ENCODE measurements at places on chromosomes 6 and 20. TPM values are rescaled to one million over a fixed set of nuclear protein-coding genes. Genes with fewer than 3 reads are reported as not detected.
A peak's percentile ranks its signal among the peaks of the same experiment; 100 is the strongest.

GRCh38 chr20:11979306-11979990 is 61.8 kb downstream of the BTBD3 start:
- peak; percentile 12 for DNase-seq

GRCh38 chr20:13870170-13870748 is 85.4 kb downstream of the NDUFAF5 start:
- peak; percentile 37 for DNase-seq

- peak; percentile 92 for DNase-seq
Measured at GRCh38 chr6:150599199-150600009, at the start of gene PLEKHG1. Gene PLEKHG1, plus strand, starts transcription at chr6:150599885. Its CDS starts 133,797 bp downstream, at chr6:150733682.

DNA sequence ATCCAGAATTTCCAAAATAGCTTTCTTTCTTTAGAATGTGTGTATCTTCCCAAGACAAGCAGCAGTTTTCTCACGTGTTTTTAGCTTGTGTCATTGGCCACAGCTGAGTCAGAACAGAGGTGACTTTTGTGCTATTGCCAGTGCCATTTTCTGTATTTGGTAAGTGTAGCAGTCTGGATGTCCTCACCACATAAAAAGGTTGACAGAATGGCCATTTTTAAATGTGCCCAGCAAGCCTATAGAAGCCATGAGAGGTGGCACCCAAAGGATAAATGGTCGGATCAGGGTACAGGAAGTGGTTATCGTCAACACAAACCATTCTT is 269.5 kb upstream of the HSF2 start:
- no peak for DNase-seq

- peak; percentile 83 for DNase-seq
Measured at GRCh38 chr20:25865715-25866656, 169.3 kb upstream of the ZNF337 start.

DNA sequence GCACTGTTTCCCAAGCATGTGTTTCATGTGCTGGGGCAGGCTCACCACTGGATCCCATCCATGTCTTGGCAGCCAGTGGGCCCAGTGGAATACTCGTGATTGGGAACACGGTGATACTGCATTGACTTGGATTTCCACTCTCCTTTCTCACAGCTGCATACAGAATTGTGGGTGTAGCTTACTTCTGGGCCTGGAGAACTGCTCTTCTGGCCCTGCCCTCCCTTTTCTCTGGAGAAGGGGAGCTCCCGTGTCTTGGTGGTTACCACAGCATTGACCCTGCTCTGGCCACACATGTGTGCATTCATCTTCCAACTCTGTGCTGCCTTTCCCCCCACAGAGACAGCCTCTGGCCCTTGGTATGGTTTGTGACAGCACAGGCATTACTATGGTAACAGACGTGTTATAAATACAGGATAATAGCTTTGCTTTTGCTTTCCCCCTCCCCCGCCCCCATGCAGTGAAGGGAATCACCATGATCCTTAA is 21.6 kb downstream of the SOBP start:
- no peak for DNase-seq

DNA sequence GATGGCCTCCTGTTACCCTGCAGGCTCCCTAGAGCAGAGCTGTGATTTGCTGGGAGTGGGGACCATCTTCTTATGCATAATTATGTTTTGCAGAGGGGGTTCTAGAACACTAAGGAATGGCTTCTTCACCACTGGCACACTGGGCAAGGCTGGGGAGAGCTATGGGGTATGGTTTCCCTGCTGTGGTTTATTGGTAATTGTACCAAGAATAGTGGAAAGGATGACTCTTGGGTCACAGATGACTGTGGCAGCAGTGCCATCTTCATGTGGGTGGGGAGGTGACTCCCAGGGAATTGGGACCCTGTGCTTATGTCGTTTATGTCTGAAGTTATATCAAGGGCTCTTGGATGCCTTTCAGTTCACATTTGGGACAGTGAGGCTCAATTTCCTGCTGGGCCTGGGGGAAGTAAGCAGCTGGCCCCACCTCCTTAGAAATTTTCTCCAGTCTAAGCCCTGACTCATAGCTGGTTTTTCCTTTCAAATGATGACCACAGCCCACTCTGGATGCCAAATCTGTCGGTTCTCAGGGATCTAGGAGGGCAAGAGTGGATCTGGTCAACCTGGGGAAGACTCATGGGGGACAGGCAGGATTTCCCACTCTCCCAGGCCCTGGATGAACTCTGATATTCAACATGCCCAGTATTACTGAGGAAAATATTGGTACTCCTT is 230.8 kb downstream of the LRFN2 start:
- no peak for DNase-seq

DNA sequence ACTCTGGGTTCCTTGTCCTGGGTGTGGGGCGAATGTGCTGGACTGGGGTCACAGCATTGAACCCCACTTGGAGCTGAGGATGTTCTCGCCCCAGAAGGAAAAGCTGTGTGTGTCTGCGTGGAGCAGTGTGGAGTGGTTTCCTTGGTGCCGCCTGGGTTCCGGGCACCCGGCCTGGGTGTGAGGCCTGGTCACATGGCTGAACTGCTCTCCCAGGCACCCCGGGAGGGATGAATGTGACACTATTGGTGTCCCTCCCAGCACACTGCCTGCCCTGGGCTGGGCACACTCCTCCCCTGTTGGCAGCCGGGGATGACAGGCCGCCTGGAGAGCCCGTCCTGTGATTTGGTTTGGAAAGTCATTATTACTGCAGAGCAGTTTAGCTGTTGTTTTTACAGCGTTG is 12.3 kb downstream of the MYT1 start:
- peak; percentile 79 for DNase-seq

DNA sequence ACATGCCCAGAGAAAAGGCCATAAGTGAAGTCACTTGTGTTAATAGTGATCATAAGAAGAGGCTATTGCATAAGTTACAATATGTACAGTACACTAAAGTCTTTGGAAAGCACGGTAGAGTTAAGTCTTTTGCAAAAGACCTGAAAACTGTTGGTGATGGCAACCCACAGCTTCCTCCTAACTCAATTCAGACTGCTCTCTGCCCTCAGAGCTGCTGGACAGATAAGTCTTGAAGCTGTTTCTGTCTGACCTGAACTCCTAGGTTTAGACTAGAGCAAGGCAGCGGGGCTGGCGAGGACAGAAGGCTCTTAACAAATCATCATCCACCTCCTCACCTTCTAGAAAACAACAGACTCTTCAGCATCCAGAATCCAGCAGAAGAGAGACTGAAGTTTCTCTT is 125.4 kb downstream of the CD24 start:
- DNase-seq = no peak

Gene THBS2
- total RNA-seq = 13.3 TPM

Gene DCDC2
- total RNA-seq = 0.18 TPM

Gene TUBB2B
- total RNA-seq = 1,848 TPM

GRCh38 chr20:40294175-40294574 is 394.9 kb downstream of the MAFB start:
- DNase-seq = no peak

GRCh38 chr6:142941018-142941417 is 4.0 kb downstream of the HIVEP2 start:
- DNase-seq = no peak

- DNase-seq = no peak
Measured at GRCh38 chr6:113381959-113382358, 475.2 kb upstream of the MARCKS start.

DNA sequence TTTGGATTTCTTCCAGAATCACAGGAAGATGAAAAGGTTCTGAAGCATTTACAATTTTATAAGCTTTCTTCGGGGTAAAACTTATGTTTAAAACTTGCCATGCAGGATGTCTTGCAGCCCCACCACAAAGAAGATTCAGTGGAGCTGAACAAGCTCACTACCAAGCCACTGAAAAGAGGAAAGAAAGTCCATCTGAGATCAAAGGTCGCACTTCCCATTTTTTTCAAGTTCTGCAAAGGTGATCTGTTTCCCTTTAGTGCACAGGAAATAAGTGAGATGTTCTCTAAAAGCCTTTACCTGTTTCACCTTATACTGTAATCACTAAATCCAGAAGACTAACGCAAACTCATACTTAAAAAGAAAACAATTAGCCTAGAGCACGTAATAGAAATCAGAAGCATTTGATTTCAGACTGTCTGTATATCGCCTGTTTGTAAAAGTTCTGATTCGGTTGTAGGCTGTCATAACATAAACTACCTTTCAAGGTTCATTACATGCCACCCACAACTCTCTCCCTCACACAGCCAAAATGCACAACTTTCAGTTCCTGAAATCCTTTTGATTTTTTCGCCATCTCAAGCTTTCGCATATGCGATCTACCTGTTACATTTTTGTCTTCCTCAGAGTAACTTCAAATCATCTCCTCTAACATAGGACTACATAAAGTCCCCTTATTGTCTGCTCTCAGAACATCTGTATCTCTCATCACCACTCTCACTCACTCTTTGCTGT is 1.8 kb downstream of the ECHDC1 start:
- no peak for DNase-seq

Gene MAS1
- under 0.01 TPM for total RNA-seq

DNA sequence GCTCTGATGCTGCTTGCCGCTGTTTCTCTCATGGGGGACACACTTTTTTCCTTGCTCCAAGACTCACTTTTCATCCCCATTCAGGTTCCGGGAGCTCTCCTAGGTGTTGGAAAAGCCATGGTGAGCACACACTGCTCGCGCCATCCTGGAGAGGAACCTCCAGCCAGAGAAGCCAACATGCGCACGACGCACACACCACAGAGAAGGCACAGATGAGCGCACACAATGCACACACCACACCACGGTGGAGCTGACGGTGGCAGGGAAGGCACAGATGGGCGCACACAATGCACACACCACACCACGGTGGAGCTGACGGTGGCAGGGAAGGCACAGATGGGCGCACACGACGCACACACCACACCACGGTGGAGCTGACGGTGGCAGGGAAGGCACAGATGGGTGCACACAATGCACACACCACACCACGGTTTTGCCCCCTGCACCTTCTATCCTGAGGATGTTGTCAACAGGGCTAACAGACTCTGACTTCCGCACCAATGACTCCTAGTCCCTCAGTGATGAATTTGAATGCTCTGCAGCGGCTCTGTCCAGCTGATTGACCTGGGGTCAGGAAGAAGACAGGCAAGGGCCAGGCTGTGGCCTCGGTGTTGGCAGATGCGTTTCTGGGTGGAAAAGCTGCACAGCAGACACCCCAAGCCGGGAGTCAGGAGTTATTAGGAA is 154.7 kb downstream of the ERMARD start:
- no peak for DNase-seq

Gene LY6G6C
- not detected for total RNA-seq

GRCh38 chr6:44411141-44411540 is 23.6 kb downstream of the CDC5L start:
- DNase-seq = no peak

Gene GCNT2
- 52.5 TPM for total RNA-seq
